ENCODE measurements at places on chromosomes 2 and 18.
A peak's percentile ranks its signal among the peaks of the same experiment; 100 is the strongest.

DNA sequence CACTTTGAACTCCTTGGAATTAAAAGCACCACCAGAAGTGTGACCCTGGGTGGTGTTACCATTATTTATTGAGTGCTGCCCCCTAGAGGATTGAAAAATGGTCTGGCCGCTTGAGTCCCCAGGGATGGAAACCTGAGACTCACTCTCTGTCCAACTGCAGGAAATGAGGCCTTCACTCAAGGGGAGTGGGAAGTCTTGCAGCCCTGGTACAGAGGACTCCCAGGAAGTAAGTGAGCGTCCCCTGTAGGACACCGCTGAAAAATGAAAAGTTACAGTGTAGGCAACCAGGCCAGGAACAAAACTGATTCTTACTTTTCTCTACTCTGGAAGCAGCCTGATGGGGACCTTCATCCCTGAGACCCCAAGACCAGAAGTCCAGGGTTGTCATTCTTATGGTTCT, 2.2 kb upstream of the NRP2 start:
- no peak for DNase-seq

DNA sequence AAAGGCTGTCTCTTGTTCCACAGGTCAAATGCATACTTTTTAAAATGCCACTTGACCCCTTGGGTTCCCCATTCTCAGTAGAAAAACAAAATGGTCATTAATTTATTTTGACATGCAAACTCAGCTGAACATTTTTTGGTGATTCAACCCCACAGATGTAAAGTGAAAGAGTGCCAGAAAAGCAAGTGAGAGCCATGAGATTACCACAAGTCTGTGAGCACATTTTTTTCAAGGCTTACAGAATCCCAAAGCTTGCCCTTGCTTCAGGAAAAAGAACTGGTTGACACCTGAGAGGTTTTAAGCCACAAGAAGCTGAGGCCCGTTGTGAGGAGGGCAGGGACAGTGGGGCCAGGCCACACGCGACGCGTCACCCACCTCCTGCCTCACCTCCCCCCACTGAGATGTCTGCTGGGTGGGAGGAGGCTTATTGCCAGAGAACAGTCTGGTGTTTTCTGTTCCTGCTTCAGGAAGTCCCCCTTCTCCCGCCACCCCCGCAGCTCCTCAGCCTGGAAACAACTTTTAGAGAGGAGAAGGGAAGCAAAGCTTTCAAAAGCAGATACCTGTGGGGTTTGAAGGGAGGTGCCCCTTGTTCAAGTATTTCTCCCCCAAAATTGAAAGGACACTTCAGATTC, 70.4 kb upstream of the CYP1B1 start:
- peak; percentile 58 for DNase-seq

GRCh38 chr2:77666251-77666980, 144.2 kb upstream of the LRRTM4 start:
- no peak for DNase-seq

DNA sequence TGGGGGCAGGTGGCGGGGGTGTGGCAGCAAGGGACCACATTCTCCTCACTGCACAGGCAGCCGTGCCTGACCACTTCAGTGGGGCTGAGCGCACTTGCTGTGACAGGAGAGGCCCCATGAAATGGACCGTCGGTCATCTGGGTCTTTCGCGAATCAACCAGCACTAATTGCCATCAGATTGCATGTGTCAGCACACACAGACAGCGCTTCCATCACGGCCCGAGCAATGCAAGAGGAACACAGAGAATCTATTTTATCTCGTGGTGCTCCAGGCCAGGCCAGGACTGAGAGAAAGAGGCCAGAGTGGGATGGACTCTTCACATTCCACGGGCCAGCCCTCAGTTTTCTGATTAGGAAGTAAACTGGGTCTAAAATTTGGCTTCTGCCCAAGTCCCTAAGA, 87.0 kb downstream of the EIPR1 start:
- no peak for DNase-seq

Data from HS-5 (cell line).